ENCODE measurements at places on chromosomes 7 and 10.
A peak's percentile ranks its signal among the peaks of the same experiment; 100 is the strongest.

GRCh38 chr10:119973281-119973680, 80.8 kb downstream of the SEC23IP start:
- no peak for DNase-seq

GRCh38 chr7:27102581-27103442, at the start of gene HOXA2:
HOXA2 (minus strand) TSS chr7:27102683; CDS start chr7:27102500, 183 bp downstream.
- DNase-seq: no peak

GRCh38 chr7:37645282-37646050, 38.1 kb upstream of the GPR141 start:
- no peak for DNase-seq

- no peak for DNase-seq
Observed at GRCh38 chr7:69700331-69700730, 102.1 kb downstream of the AUTS2 start.

DNA sequence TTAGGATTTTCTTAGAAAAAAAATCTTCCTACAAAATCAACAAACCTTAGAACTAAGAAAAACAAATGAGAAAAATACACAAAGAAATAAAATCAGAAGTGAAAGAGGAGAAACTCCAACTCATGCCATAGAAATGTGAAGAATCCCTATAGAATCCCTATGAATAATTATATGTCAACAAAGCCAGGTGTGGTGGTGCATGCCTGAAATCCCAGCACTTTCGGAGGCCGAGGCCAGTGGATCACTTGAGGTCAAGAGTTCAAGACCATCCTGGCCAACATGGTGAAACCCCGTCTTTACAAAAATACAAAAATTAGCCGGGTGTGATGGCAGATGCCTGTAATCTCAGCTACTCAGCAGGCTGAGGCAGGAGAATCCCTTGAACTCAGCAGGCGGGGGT, 27.1 kb downstream of the ACSM6 start:
- no peak for DNase-seq

GRCh38 chr7:73342645-73343044, 14.7 kb downstream of the FKBP6 start:
- no peak for DNase-seq

DNA sequence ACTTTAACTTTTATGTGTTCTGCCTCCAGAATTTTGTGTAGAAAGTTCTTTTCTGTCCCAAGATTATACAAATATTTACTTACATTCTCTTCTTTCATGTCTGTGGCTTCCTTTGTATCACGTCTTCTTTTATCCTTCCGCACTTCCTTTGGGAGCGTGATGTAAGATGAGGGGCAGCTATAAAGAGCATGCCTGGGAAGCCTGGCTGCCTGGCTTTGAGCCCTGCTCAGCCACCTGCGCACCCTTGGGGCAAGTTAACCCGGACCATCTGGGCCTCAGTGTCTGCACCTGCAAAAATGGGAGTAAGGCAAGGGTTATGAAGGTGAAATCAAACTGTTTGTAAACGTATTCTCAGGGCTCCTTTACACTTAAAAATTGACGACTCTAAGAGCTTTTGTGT, 25.2 kb downstream of the PALD1 start:
- no peak for DNase-seq

DNA sequence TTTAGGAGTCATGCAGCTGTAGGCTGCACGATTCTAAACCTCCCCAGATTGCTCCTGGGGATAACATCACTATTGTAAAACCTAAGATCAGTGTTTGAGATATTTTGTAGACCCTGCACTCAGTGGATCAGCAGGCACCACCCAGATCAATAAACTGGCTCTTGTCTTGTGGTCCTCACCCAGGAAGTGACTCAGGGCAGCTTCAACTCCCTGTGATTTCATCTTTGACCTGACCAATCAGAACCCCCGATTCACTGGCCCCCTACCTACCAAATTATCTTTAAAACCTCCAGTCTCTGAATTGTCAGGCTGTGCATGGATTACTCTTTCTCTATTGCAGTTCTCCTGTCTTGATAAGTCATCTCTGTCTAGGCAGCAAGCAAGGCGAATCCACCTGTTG, 25.7 kb downstream of the ARL5B start:
- no peak for DNase-seq

GRCh38 chr10:132149917-132150316, 36.8 kb upstream of the DPYSL4 start:
- DNase-seq: no peak

DNA sequence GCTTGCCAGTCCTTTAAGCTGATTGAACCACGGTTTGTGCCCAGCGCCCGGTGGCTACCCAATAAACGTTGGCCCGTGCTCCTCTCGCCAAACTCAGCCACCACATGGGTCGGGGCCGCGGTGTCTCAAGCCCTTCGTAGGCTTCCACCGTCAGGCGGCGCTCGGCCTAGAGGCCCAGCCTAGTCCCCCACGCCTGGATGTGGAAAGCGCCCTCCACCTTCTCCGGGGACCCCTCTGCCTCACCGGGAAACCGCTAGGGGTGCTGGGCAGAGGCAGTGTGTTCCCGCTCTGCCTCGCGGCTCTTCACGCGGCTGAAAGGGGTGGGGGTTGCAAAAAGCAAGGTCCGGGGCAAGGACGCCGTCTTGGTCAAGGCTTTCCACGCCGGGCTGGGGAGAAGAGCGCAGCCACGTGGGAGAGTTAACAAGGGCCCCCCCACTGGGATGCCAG, 29.8 kb downstream of the LEP start:
- no peak for DNase-seq

GRCh38 chr10:17049195-17049594, 80.4 kb downstream of the CUBN start:
- no peak for DNase-seq

DNA sequence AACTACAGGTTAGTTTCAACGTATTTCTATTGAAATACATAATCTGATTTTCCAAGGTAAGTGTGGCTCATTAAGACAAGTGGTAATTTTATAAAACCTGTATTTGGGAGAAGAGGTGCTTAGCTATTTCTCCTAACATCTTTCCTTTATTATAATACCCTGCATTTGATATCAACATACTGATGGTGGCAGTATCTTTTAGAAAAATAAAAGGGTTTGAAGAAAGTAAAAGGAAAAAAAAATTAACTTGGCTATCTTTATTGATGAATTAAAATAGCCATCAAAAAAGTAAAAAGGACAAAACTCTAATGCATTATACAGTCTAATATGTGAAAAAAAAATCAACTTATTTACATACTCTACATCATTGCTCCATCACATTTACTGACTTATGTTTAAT, 68.0 kb downstream of the NRBF2 start:
- DNase-seq: no peak

GRCh38 chr7:66748791-66749190, 8.3 kb downstream of the RABGEF1 start:
- DNase-seq: no peak

DNA sequence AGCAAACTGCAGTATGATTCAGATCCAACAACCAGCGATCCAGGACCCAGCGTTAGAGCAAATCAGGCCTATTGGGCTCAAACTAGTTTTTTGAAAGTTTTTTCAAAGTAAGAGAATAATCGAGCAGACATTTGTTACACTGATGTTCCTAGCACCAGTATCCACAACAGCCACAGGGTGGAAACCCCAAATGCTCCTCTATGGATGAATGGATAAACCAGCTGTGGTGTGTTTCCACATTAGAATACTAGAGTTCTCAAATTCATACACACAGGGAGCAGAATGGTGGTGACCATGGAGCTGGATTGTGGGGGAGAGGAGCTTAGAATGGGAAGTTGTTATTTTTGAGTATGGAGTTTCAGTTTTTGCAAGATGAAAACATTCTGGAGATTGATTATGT, 60.7 kb downstream of the PDIA4 start:
- no peak for DNase-seq

DNA sequence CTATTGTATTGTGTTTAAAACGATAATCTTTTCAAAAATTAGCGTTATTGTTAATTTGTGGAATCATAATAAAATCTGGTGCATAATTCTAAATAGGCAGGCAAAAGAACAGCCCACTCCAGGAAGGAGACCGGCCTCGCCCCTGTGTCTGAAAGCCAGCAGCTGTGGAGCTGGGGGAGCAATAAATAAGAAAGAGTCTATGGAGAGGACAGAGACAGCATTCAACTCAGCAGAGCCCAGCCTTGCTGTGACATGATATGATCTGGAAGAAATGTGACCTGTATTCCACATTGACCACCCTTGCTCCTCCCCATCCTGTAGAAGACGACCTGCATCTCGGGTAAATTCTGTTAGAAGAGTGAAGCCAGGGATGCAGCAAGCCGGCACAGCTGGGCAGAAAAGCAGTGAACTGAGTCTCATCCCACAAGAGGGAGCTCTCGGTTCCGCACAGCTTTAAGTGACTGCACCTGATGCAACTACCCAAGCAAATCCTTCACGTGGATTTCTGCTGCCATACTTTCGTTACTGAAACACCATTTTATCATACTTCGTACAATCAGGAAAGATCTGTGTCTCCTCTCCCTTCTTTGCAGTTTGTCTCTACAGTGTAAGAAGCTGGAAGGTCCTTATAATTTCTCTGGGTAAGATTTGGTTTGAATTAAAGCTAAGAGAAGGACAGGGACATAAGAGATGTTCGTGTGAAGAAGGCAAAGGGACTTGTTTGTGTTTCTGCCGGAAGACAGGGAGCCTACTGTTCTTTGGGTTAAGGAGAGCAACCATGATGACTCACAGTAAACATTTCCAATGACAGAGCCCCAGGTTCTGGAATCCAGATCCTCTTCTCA, 427.1 kb downstream of the GPAM start:
- peak; percentile 2 for DNase-seq

- DNase-seq: peak; percentile 45
Observed at GRCh38 chr7:141585592-141586510, 34.6 kb downstream of the AGK start.

DNA sequence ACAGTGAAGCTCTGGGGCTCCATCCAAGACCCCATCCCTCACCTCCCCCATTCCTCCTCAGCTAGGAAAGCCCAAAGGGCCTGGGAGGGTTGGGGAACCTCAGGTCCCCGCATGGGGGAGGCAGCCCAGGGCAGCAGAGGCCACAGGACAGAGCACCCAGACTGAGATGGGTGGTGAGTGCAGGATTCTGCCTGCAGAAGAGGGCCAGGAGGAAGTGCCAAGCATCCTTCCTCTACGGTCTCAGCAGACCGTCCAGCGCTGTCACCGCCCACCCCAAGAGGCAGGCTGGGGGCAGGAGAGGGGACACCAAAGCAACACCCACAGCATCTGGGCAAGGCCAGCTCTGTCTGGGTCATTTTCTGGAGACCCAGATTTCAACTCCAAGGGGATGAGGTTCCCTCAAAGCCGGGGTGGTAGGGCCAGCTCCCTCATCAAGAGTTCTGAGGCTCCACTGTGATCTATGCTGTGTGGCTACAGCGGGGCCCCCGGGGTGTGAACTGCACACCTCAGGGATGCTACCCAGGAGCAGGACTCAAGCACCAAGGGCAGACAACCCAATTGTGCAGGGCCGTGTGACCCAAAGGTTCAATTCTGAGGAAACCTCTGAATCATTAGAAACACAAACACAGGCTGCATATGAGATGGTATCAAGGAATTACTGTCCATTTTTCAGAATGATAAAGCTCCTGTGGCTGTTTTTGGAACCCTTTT, 46.8 kb downstream of the CAMK2B start:
- DNase-seq: no peak

- DNase-seq: no peak
Observed at GRCh38 chr7:106824458-106824857, 40.6 kb upstream of the PIK3CG start.
